Effector CD4-positive, alpha-beta T cell (primary cell): ENCODE measurements at places on chromosomes 13 and 19.
A peak's percentile ranks its signal among the peaks of the same experiment; 100 is the strongest.

GRCh38 chr13:43569658-43570057, 217.1 kb downstream of the ENOX1 start:
- DNase-seq, result no peak

DNA sequence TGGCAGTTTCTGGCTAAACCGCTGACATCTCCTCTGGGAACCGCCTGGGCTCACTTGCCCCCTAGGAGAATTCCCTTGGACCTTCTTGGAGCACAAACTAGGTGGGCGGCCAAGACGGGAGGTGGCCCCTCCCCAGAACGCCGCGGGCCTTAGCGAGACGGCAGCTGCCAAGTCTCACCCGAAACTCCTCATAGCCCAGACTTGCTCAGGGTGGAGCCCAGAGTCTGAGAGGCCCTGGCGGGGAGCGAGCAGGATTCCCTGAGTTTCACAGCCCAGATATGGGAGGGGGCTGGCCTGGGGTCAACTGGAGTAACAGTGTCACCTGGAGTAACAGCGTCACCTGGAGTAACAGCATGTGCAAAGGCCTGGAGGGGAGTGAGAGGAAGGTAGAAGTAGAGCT, 10.1 kb downstream of the TINCR start:
- DNase-seq, result no peak

GRCh38 chr19:7965259-7965841, 21.9 kb upstream of the TIMM44 start:
- no peak for DNase-seq

DNA sequence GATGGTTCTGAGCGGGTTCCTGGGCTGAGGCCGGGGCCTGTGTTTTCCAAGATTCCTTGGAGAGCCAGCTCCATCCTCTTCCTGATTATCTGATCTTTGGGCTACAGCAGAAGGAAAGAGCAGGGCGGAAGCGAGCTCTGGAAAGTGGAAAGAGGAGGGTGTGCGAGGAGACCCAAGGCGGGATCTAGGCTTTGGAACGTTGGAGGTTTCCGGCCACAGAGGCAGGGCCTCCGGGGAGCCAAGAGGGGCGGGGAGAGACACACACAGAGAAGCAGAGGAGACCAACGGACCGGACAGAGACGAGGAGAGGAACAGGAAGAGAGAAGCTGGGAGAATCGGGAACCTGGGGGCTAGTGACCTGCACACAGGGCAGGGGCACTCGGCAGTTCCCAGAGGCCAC, at the start of gene CLEC11A:
Gene CLEC11A (plus strand): TSS at position 296 of the 400 bp plus-strand sequence. CDS start 162 bp downstream, outside the sequence.
- DNase-seq, result no peak

GRCh38 chr13:102872531-102872930, 26.7 kb downstream of the ERCC5 start:
- no peak for DNase-seq

GRCh38 chr13:34591900-34592529, 350.1 kb upstream of the NBEA start:
- no peak for DNase-seq

GRCh38 chr19:32168606-32169005, 176.8 kb upstream of the ZNF507 start:
- no peak for DNase-seq

DNA sequence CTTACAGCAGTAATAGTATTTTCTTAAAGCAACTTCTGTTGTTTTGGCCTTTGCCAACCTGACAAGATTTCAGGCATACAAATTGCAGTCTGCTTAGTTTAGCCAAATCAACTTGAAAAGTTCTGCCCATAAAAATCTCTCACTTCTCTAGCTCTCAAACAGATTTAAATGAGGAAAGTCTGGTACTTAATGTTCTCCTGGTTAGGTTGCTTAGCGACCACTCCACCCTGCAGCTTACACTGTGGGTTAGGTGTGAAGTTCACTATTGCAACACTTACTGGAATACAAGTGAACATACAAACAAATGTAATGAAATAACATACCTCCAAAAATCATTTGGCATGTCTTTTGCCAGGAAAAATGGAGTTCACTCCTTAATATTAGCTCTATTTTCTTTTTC, 178.7 kb upstream of the PCDH9 start:
- no peak for DNase-seq

DNA sequence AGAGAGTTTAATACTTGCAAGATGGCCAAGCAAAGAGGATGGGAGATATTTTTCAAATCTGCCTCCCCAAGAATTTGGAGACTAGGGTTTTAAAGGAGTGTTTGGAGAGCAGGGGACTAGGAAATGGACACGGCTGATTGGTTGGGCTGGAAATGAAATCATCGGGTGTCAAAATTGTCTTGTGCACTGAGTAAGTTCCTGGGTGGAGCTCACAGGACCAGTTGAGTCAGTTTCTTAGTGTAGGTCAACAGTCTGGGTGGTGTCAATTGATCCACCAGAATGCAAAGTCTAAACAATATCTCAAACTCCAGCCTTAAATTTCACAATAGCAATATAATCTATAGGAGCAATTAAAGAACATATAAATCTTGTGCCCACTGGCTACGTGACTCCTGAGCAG, 23.0 kb upstream of the CEACAM4 start:
- no peak for DNase-seq

- DNase-seq, result no peak
These were observed 825 bp downstream of the ZNF776 start for GRCh38 chr19:57747472-57747807.

GRCh38 chr13:29511980-29512379, 83.5 kb downstream of the SLC7A1 start:
- no peak for DNase-seq

DNA sequence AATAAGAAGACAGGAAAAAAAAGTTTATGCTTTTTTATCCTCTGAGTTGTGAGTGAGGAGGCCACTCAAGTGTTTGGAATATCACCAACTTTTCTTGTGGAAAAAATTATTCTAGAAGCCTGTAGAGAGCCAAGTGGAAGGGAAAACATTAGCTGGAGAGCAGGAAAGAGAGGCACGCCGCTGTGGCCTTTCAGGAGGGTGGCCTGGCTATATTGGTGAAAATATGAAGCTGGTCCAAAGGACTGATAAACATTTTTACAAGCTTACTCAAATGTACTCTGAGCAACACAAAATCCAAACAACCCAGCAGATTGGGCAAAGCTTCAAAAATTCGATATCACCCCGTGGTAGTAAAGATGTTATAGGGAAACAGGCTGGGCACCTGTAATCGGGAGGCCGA, 2.3 kb upstream of the EIF3G start:
- no peak for DNase-seq

DNA sequence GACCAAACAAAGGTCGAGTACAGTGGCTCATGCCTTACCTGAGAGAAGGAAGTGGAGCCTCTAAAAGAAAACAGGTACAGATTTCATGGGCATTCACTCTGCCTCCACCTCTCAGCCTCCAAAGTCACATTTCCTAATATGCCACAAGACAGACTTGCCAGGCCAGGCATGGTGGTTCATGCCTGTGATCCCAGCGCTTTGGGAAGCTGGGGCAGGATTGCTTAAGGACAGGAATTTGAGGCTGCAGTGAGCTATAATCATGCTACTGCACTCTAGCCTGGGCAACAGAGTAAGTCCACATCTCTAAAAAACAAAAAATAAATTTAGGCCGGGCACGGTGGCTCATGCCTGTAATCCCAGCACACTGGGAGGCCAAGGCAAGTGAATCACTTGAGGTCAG, 10.9 kb upstream of the DNMT1 start:
- no peak for DNase-seq

GRCh38 chr13:50474088-50474662, 369.3 kb downstream of the DLEU7 start:
- no peak for DNase-seq

GRCh38 chr13:43877326-43877725, 2.2 kb downstream of the CCDC122 start:
- no peak for DNase-seq

DNA sequence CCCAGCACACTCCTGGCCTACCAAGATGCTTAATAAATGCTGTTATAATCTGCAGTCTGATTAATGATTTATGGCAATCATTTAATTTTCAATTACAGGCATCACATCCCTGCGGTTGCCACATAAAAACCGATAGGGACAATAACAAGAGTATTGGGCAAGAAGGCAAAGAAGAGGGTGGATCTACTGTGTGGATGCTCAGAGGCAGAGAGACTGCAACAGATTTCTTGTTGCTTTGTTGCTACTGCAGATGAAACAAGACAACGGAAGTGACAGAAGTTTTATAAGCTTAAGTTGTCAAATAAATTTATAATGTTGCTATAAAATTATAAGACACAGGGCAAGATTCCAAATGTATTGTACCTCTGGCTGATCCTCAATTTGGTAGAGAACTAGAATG, 154.8 kb downstream of the ABCC4 start:
- DNase-seq, result no peak

DNA sequence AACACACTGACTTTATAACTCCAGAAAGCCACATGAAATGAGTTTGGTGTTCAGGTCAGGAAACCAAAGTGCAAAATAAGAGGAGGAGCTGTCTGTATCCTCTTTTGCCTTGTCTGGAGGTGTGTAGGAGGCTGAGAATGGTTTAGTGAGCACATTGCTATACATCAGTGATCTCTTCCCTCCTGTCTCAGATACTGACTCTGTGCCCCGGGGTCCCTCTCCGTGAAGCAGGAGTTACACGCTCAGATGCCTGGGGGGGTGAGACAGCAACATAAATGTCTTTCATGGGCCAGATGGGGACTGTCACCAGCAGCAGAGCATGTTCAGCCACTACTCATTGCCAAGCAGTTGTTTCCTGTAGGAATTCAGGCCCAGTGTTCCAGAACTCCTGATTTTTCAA, 285.4 kb downstream of the ATP8A2 start:
- DNase-seq, result no peak

- no peak for DNase-seq
These were observed 1168.4 kb downstream of the SLITRK1 start for GRCh38 chr13:82713687-82714405.

GRCh38 chr19:18057557-18057956, 29.2 kb downstream of the IL12RB1 start:
- DNase-seq, result no peak

- DNase-seq, result no peak
These were observed 25.9 kb downstream of the ARHGAP35 start for GRCh38 chr19:46886546-46887239.

GRCh38 chr13:21478881-21479808, 20.0 kb upstream of the ZDHHC20 start:
- peak; percentile 54 for DNase-seq

DNA sequence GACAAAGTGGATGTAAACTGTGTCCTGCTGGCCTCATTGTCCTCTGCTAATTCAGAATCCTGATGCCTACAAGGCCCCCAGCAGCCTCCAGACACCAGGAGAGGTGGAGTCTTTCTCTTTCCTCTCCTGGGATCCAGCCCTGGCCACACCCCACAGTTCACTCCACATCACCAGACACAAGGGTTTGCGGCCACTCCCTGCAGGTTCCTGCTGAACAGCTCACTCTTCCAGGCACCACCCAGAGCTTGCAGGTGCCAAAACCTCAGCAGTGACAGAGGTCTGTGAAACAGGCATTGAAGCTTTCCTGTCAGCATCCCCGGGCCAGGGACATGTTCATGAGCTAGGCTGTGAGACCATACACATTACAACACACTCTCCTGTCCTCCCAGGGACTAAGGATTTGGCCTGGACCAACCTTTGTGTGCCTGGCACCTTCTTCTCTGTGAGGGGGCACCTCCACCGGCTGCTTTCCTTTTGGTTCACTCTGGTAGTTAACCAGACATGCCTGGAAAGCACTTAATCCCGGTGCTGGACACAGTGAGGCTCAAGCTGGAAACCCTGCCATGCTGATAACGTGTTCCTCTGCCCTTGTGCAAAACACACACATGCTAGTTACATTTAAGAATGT, 11.1 kb upstream of the ATP12A start:
- DNase-seq, result no peak

GRCh38 chr19:49968279-49968922, 7.4 kb upstream of the SIGLEC11 start:
- no peak for DNase-seq

GRCh38 chr13:84025824-84026223, 143.6 kb upstream of the SLITRK1 start:
- DNase-seq, result no peak

DNA sequence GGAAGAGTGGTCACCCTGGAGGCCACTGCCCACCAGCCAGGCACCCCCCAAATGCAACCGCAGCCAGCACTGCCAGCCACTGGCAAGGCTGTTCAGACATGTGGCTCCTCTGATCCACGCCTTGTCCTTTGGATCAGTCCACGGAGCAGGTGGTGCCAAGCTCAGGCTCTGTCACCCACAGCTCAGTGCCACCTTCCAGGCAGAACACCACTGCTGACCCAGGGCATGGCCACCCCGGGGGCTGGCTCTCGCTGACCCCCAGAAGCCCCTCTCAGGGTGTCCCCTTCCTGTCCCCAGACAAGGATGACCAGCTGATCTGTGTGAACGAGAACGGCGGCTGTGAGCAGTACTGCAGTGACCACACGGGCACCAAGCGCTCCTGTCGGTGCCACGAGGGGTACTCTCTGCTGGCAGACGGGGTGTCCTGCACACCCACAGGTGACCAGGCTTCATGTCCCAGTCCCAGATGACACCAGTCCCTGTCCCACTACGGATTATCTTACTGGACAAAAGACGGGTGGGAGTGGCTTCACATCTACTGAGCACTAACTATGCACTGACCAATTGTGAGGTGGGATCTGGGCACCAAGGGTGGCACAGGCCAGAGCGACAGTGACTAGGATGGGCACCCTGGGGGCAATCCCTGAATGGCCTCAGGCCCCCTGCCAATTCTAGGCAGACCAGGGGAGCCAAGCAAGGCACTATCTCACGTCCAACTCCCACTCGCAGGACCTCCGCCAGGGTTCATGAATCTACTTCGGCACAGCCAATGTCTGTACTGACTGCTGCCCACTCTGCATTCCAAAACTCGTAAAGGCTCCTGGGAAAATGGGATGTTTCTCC, 7.0 kb upstream of the F10 start:
- no peak for DNase-seq

GRCh38 chr13:70623239-70623638, 515.0 kb upstream of the KLHL1 start:
- DNase-seq, result no peak

DNA sequence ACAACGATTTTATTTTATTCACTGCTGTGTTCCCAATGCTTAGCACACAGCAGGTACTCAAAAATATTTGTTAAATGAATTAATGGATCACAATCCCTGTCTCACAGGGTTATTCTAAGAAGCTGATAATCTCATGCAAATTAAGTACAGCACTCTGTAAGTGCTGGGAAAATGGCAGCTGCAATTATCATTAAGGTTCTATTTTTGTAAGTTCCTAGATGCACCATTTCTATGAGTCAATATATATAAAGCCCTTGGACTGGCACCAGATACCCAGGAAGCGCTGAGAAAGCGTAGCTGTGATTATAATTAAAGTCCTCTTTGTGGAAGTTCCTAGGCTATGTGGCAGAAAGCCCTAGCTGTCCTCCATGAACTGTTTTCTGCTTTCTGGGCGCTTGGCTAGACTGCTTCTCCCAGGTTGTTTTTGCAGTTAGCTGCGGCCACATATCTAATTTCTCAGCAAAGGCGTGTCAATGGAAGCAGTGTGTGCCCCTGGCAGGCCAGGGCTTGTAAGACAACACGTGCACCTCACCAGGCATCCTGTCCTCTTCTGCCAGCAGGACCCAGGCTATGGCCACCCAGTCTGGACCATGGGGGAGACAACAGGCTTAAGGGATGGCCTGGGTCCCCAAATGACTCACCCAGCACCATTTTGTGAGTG, 5.2 kb upstream of the SRRM5 start:
- no peak for DNase-seq
